ENCODE measurements at places on chromosomes 13 and 19. TPM values are rescaled to one million over a fixed set of nuclear protein-coding genes. Genes with fewer than 3 reads are reported as not detected.

Gene SHD
- not detected for total RNA-seq

Gene GRIK5
- 2.1 TPM for total RNA-seq

Gene OR7C1
- total RNA-seq = not detected

Gene STARD13
- 18.9 TPM for total RNA-seq

Gene SULT2A1
- not detected for total RNA-seq

- DNase-seq = no peak
- peaks cover 14% of the 10 kb centered on the region for H3K4me1 ChIP-seq
- H3K36me3 ChIP-seq = no peaks in the 10 kb centered on the region
- H3K4me3 ChIP-seq = no peak overlapping the region
- H3K27ac ChIP-seq = no peak overlapping the region
- peaks cover 11% of the 10 kb centered on the region for H3K27me3 ChIP-seq
Measured at GRCh38 chr13:112447761-112448603, 71.8 kb downstream of the SPACA7 start.

GRCh38 chr13:84917252-84917878 lies 881.9 kb downstream of the SLITRK6 start:
- DNase-seq = no peak
- no peaks in the 10 kb centered on the region for H3K27me3 ChIP-seq
- H3K4me1 ChIP-seq = no peaks in the 10 kb centered on the region

DNA sequence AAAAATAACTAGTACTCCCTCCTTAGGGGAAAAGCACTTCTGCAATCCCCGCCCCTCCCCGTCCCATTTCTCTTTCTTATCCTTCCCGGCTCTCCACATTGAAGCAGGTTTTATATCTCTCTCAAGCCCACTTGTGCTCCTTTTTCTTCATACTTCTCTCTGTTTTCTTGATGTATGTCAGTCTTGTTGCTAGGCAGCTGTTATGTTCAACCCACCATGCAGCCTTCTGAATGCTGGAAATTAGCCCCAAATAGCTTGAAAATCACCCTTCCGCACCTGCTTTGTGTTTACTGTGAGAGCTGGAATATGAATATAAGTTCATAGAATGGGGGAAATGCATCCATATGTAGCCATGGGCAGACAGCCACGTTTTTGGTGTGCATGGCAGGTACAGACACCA lies 461.4 kb downstream of the MYO16 start:
- H3K27ac ChIP-seq = no peak overlapping the region
- H3K4me1 ChIP-seq = no peaks in the 10 kb centered on the region
- H3K27me3 ChIP-seq = no peaks in the 10 kb centered on the region
- no peaks in the 10 kb centered on the region for H3K36me3 ChIP-seq
- no peak overlapping the region for H3K4me3 ChIP-seq

- no peak for DNase-seq
- H3K27ac ChIP-seq = no peak overlapping the region
- no peaks in the 10 kb centered on the region for H3K27me3 ChIP-seq
- H3K4me3 ChIP-seq = no peak overlapping the region
Measured at GRCh38 chr13:48778610-48779009, 124.9 kb downstream of the CYSLTR2 start.

DNA sequence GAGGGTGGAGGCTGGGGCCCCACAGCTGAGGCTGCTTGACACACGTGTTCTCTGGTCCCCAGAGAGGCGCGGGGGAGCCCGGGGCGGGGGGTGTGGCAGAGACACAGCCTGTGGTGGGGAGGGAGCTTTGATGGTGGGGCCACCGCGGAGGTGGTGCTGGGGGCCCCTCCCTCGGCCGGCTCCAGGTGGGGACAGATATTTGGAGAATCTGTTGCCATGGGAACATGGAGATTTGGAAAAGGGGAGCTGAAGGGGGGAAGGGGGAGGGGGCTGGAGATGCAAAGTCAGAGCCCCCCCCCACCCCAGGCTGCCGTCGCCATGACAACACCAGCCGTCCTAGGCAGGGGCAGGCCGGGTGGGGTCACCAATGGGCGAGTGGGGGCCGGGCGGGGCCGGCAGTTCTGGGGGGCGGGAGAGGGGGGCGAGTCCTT lies 1.2 kb downstream of the PRKCG start:
- H3K27ac ChIP-seq = no peak overlapping the region
- no peaks in the 10 kb centered on the region for H3K36me3 ChIP-seq
- DNase-seq = no peak
- H3K27me3 ChIP-seq = peaks cover 28% of the 10 kb centered on the region
- no peak overlapping the region for H3K4me3 ChIP-seq
